ENCODE measurements at places on chromosomes 12 and 14. TPM values are rescaled to one million over a fixed set of nuclear protein-coding genes. Genes with fewer than 3 reads are reported as not detected.

PRH2 gene
- not detected for total RNA-seq

CD4 gene
- total RNA-seq, result 60.6 TPM

SRRM4 gene
- total RNA-seq, result 0.20 TPM

MMP17 gene
- total RNA-seq, result 4.6 TPM

EML5 gene
- total RNA-seq, result 2.1 TPM

CBX5 gene
- 78.3 TPM for total RNA-seq

CIROP gene
- total RNA-seq, result not detected

SERPINA3 gene
- 408 TPM for total RNA-seq

CGRRF1 gene
- total RNA-seq, result 16.1 TPM

PPP1R12A gene
- 250 TPM for total RNA-seq

KITLG gene
- 53.8 TPM for total RNA-seq

TAMALIN gene
- total RNA-seq, result 31.4 TPM

IKZF4 gene
- 10.7 TPM for total RNA-seq

RNASE3 gene
- 0.31 TPM for total RNA-seq

PLBD1 gene
- 30.5 TPM for total RNA-seq

ACVRL1 gene
- 101 TPM for total RNA-seq

ASCL1 gene
- 0.88 TPM for total RNA-seq

NGB gene
- not detected for total RNA-seq

KCNC2 gene
- total RNA-seq, result not detected

PDZRN4 gene
- total RNA-seq, result 0.54 TPM

KLRK1 gene
- total RNA-seq, result 2.9 TPM

RPL36AL gene
- total RNA-seq, result 117 TPM

WSCD2 gene
- 1.8 TPM for total RNA-seq

HCAR3 gene
- total RNA-seq, result 2.5 TPM

LRCOL1 gene
- 1.4 TPM for total RNA-seq

JKAMP gene
- 111 TPM for total RNA-seq

GLS2 gene
- total RNA-seq, result 2.6 TPM

NOPCHAP1 gene
- total RNA-seq, result 11.7 TPM

TPH2 gene
- total RNA-seq, result not detected

SMOC1 gene
- 1.5 TPM for total RNA-seq

HPD gene
- not detected for total RNA-seq

TMEM120B gene
- total RNA-seq, result 17.7 TPM

FAM186B gene
- total RNA-seq, result 0.80 TPM

ACTN1 gene
- 168 TPM for total RNA-seq

ARMH4 gene
- 14.2 TPM for total RNA-seq

CLEC4C gene
- not detected for total RNA-seq

ANO4 gene
- total RNA-seq, result 1.9 TPM

SPTB gene
- 3.0 TPM for total RNA-seq

OR4L1 gene
- not detected for total RNA-seq

SLC38A2 gene
- 258 TPM for total RNA-seq

CISTR gene
- not detected for total RNA-seq

OAS1 gene
- total RNA-seq, result 15.8 TPM

RPL10L gene
- total RNA-seq, result not detected

IRAK3 gene
- total RNA-seq, result 47.8 TPM

FAM90A1 gene
- total RNA-seq, result 0.58 TPM

Measured in lung (tissue), 17 donors.